ENCODE measurements at places on chromosomes 6 and 20.

DNA sequence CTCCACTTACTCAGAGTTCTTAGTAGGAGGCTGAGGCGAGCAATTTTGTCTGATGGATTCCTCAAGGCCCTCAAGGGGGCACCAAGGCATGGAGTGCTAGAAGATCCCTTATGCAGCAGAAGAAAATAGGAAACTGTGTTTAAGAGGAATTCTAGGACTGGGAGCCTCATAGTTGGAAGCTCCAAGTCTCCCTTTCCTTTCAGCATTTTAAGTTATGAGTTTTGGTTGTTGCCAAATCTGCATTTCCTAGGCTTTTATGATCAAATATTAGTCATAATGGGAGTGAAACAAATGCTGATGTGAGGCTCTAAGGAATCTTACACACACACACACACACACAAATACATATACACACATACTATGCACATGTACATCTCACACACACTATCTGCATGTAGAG, 714.0 kb downstream of the UTRN start:
- no peak for DNase-seq

DNA sequence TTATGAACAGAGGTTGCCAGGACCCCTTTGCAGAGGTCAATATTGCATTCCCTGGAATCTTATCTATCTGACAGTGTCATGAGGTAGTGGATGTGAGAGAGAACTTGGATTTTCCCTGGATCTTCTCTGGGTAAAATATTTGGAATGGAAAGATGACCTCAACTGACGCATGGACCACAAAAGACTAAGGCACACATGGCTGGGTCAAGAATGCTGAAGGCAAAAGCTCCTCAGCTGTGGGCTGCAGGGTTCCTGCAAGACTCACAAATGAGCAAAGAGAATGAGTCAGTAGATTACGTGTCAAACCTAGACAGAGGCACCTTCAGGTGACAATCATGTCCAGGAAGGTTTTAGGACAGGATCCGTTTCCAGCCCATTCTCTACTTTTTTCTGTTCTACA, 484.0 kb downstream of the C6orf118 start:
- no peak for DNase-seq

GRCh38 chr6:1423578-1423977, 34.2 kb downstream of the FOXF2 start:
- DNase-seq, result no peak

GRCh38 chr20:49656304-49656703, 57.4 kb downstream of the B4GALT5 start:
- no peak for DNase-seq

GRCh38 chr6:118968416-118968815, 33.5 kb upstream of the MCM9 start:
- DNase-seq, result no peak

GRCh38 chr6:124436803-124437202, 525.4 kb upstream of the RNF217 start:
- DNase-seq, result no peak

DNA sequence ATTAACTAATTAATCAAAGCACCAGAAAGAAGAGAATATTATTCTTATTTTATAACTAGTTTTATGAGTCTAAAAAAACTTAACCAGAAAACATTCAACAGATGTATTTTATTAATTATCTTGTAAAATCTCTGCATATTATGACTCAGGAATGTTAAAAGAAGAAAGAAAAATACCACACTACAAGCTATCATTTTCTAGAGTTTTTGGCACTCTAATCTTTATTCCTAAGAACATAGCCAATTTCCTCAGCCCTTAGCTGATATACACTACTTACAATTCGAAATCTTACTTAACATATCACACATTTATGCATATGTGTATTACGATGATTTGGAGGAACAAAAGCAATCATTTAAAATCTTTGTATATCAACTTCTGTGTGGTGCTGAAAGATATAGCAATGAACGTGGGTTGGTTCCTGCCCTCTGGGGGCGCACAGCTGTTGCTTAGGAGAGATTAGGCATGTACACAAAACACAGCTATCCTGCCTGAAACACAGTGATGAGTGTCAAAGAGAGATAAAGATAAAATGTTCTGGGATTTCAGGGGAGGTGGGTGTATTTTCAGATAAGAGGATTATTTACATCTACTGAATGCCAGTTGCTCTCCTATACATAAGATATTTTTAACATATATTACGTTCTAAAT, 404.5 kb downstream of the SYNE1 start:
- no peak for DNase-seq

DNA sequence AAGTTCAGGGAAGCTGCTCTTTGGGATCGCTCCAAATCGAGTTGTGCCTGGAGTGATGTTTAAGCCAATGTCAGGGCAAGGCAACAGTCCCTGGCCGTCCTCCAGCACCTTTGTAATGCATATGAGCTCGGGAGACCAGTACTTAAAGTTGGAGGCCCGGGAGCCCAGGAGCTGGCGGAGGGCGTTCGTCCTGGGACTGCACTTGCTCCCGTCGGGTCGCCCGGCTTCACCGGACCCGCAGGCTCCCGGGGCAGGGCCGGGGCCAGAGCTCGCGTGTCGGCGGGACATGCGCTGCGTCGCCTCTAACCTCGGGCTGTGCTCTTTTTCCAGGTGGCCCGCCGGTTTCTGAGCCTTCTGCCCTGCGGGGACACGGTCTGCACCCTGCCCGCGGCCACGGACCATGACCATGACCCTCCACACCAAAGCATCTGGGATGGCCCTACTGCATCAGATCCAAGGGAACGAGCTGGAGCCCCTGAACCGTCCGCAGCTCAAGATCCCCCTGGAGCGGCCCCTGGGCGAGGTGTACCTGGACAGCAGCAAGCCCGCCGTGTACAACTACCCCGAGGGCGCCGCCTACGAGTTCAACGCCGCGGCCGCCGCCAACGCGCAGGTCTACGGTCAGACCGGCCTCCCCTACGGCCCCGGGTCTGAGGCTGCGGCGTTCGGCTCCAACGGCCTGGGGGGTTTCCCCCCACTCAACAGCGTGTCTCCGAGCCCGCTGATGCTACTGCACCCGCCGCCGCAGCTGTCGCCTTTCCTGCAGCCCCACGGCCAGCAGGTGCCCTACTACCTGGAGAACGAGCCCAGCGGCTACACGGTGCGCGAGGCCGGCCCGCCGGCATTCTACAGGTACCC, at the start of gene ESR1:
TSS of gene ESR1 (plus strand) at position 170 of the 858 bp plus-strand sequence. CDS start at position 401, 231 bp downstream.
- no peak for DNase-seq

- DNase-seq, result no peak
Measured at GRCh38 chr6:4559281-4559875, 216.8 kb upstream of the CDYL start.

DNA sequence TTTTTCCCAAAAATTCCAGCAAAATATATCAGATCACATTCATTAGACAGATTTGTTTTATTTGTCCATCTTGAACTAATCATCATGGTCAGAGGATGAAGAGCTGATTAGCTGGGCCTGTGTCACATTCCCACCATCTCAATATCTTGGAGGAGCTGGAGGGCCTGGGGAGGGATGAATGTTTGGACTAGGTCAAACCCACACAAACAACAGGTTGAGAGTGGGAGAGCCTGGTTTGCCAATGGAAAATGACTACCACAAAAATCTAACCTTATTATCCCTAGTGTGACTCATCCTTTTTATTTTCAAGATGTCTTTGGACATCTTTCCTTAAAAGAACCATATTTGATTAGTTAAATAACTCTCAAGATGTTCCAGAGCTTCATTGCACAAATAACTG, 242.4 kb downstream of the OGFRL1 start:
- DNase-seq, result no peak

- DNase-seq, result no peak
Measured at GRCh38 chr20:733861-734260, 34.4 kb downstream of the SLC52A3 start.

- DNase-seq, result no peak
Measured at GRCh38 chr6:69756366-69756765, 40.4 kb downstream of the LMBRD1 start.

DNA sequence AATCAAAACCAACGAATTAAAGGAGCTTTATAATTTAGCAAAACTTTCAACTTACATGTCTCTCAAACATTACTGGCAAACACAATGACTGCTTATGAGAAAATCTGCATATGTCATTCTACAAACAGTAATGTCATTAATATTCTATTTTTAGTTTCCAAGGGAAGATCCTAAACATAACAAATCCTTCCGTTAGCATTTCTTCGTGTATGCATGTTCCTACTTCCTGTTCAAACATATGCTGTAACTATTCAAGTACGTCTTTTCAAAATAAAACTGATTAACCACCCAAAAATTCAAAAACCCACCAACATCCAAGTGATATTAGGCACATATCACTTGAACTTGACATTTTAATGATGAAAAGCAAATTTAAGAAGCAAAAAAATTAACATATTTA, 131.3 kb downstream of the HACE1 start:
- DNase-seq, result no peak

DNA sequence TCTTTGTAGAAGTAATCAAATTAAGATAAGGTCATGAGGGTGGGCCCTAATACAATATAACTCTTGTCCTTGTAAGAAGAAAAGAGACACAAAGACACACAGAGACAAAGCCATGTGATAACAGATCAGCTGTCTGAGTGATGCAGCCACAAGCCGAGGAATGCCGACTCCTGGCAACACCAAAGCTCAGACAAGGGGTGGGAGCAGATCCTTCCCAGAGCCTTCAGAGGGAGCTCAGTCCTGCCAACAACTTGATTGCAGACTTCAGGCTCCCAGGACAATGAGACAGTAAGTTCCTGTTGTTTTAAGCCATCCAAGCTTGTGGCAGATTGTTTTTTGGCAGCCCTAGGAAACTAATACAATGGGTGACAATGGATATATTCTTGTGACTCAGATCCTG, 325.0 kb upstream of the AGPAT4 start:
- no peak for DNase-seq

GRCh38 chr6:165811512-165811911, 148.5 kb upstream of the PDE10A start:
- DNase-seq, result no peak

GRCh38 chr6:150230832-150231524, 88.1 kb downstream of the PPP1R14C start:
- no peak for DNase-seq

DNA sequence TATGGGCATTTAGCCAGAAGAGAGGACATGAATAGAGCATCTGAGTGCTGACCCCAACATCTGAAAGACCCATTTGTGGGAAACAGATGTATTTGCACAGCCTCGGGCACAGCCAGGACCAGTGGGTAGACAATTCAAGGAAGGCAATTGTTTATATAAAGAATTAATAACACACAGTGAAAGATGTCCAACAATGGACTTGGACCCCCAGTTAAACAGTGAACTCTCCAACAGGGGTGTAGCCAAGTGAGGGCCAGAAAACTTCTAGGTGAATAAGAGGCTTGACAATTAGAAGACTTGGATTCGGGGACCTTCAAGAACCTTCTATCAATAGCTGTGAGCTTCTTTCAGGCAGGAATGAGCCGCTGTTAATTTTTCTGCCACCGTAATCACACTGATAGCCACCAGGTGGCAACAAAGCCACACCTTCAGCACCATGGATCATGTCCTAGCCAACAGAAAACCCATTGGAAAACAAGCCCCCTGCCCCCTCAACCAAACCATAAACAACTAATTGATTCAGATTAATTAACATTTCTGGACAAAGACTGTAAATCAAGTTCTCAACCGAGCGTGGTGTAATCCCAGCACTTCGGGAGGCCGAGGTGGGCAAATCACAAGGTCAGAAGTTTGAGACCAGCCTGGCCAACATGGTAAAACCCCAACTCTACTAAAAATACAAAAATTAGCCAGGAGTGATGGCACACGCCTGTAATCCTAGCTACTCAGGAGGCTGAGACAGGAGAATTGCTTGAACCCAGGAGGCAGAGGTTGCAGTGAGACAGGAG, 8.8 kb upstream of the SRSF6 start:
- DNase-seq, result peak; percentile 7
